ENCODE measurements at places on chromosomes 13 and 19. TPM values are rescaled to one million over a fixed set of nuclear protein-coding genes. Genes with fewer than 3 reads are reported as not detected.

- no peaks in the 10 kb centered on the region for H3K27me3 ChIP-seq
- no peaks in the 10 kb centered on the region for H3K36me3 ChIP-seq
- peaks cover 12% of the 10 kb centered on the region for H3K4me1 ChIP-seq
- H3K4me3 ChIP-seq: no peak overlapping the region
- no peak for DNase-seq
Observed at GRCh38 chr19:940591-941291, 14.9 kb downstream of the ARID3A start.

- no peaks in the 10 kb centered on the region for H3K27me3 ChIP-seq
- no peaks in the 10 kb centered on the region for H3K4me1 ChIP-seq
- no peak overlapping the region for H3K27ac ChIP-seq
- no peaks in the 10 kb centered on the region for H3K36me3 ChIP-seq
- H3K4me3 ChIP-seq: no peak overlapping the region
Observed at GRCh38 chr13:94414708-94415107, 64.8 kb downstream of the DCT start.

DNA sequence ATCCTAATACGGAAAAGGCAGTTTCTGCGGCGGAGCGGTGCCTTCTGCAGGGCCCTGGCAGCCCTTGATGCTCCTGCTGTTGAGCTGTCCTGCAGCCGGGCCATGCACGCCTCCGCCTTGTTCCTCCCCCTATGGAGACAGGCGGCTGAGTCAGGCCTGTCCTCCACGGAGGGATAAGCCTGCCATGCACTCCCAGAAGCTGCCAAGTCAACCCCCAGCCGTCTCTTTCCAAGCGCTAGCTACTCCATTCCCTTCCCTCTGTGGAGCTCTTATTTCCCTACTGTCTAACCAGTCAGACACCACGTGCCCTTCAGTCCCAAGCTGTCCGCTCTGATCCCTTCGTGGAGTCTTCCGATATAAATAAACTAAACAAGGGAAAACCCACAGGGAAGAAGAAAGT is 197.0 kb downstream of the COL4A1 start:
- peak; percentile 50 for DNase-seq
- H3K4me1 ChIP-seq: no peaks in the 10 kb centered on the region
- no peak overlapping the region for H3K4me3 ChIP-seq
- no peak overlapping the region for H3K27ac ChIP-seq
- H3K36me3 ChIP-seq: no peaks in the 10 kb centered on the region

DNA sequence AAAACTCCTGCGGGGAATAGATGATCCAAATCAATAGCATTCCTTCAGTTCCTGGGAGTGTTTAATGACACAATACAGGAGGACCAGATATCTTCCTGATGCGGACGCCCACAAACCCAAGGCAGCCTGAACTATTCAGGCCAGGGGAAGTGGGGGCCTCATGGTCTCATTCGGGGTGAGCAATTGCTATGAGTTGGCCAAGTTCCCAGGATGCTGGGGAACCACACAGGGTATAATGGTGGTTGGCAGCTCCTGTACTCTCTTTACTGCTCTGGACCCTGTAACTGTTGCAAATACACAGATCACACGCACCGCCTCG is 401.2 kb downstream of the IRS2 start:
- H3K27me3 ChIP-seq: no peaks in the 10 kb centered on the region
- H3K4me3 ChIP-seq: no peak overlapping the region

GRCh38 chr19:49356382-49356781 is 5.8 kb downstream of the TEAD2 start:
- DNase-seq: no peak
- H3K4me3 ChIP-seq: no peak overlapping the region
- no peaks in the 10 kb centered on the region for H3K36me3 ChIP-seq
- H3K27me3 ChIP-seq: no peaks in the 10 kb centered on the region

- H3K36me3 ChIP-seq: no peaks in the 10 kb centered on the region
- DNase-seq: no peak
- no peak overlapping the region for H3K4me3 ChIP-seq
- no peak overlapping the region for H3K27ac ChIP-seq
- H3K27me3 ChIP-seq: no peaks in the 10 kb centered on the region
- no peaks in the 10 kb centered on the region for H3K4me1 ChIP-seq
Observed at GRCh38 chr13:25217023-25217885, 45.2 kb upstream of the AMER2 start.

GRCh38 chr19:3548606-3549005 is 8.8 kb downstream of the MFSD12 start:
- H3K27me3 ChIP-seq: no peaks in the 10 kb centered on the region
- no peak overlapping the region for H3K27ac ChIP-seq
- H3K4me3 ChIP-seq: no peak overlapping the region
- DNase-seq: no peak

DNA sequence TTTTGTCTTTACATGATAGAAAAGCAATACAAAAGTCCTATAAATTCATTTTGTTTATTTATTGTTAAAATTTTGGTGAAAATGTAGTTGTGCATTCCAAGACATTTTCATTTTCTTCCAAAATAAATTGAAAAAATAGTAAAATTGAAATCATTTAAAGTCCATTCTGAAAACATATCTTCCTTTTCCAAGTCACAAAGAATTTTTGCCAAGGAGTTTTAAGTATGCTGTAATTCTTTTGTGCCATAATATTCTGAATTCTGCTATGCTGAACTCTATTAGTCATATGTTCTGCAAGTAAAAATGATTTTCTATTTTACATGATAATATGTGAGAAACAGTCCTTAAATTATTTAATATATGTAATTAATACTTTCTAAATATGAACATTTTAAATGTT is 879.6 kb upstream of the SLC10A2 start:
- no peak overlapping the region for H3K4me3 ChIP-seq
- no peak for DNase-seq
- H3K27ac ChIP-seq: no peak overlapping the region
- H3K27me3 ChIP-seq: no peaks in the 10 kb centered on the region
- H3K36me3 ChIP-seq: no peaks in the 10 kb centered on the region

DNA sequence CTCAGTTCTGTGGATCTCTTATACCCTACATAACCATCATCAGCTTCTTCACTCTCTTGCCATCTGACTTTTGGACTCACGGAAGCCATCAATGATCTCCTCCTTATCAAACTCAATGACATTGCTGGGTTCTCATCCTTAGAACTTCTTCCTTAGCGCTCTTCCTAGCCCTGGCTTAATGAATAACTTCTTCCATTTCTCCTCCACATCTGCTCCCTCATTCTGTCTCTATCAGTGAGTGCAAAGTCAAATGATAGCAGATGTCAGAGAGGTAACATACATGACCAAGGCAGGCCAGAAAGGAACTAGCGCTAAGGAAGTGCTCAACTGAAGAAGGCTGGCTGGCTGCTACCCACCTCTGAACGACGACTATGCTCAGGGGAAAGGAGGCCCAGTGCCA is 449.8 kb downstream of the COG6 start:
- no peaks in the 10 kb centered on the region for H3K36me3 ChIP-seq
- H3K4me1 ChIP-seq: no peaks in the 10 kb centered on the region
- H3K27me3 ChIP-seq: no peaks in the 10 kb centered on the region
- no peak overlapping the region for H3K4me3 ChIP-seq

GRCh38 chr19:29699861-29700260 is 15.2 kb downstream of the C19orf12 start:
- H3K4me3 ChIP-seq: no peak overlapping the region
- no peaks in the 10 kb centered on the region for H3K4me1 ChIP-seq
- H3K36me3 ChIP-seq: no peaks in the 10 kb centered on the region
- H3K27ac ChIP-seq: no peak overlapping the region
- H3K27me3 ChIP-seq: no peaks in the 10 kb centered on the region
- no peak for DNase-seq

- H3K27me3 ChIP-seq: no peaks in the 10 kb centered on the region
- no peaks in the 10 kb centered on the region for H3K4me1 ChIP-seq
- no peaks in the 10 kb centered on the region for H3K36me3 ChIP-seq
- no peak for DNase-seq
- H3K27ac ChIP-seq: no peak overlapping the region
- no peak overlapping the region for H3K4me3 ChIP-seq
Observed at GRCh38 chr13:91630946-91631345, 232.5 kb downstream of the GPC5 start.

- no peaks in the 10 kb centered on the region for H3K36me3 ChIP-seq
- H3K27ac ChIP-seq: peak overlapping the region; percentile 1
- peaks cover 39% of the 10 kb centered on the region for H3K4me1 ChIP-seq
- peak overlapping the region; percentile 27 for H3K4me3 ChIP-seq
- DNase-seq: peak; percentile 23
- H3K27me3 ChIP-seq: no peaks in the 10 kb centered on the region
Observed at GRCh38 chr19:3097442-3097871, 3.3 kb downstream of the GNA11 start.

- no peaks in the 10 kb centered on the region for H3K36me3 ChIP-seq
- H3K4me1 ChIP-seq: peaks cover 2% of the 10 kb centered on the region
- no peak overlapping the region for H3K4me3 ChIP-seq
- DNase-seq: no peak
- no peaks in the 10 kb centered on the region for H3K27me3 ChIP-seq
Observed at GRCh38 chr13:98983182-98983581, 5.3 kb upstream of the DOCK9 start.

DNA sequence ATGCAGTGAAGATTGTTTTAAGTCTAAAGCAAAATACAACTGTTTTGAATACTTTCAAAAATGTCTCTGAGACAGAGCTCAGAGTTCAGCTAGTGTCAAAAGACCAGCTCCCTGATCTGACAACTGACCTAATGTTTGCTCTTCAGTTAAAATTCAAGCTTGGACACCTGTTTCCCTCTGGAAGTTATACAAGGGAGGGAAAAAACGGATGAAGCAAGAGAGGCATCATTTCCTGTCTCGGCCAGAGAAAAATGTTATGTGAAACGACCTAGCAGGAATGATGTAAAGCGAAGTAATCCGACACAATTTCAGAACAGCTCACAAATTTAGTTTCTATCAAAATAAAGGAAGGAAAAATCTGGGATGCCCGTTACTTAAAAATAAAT is 59.4 kb downstream of the ZAR1L start:
- no peaks in the 10 kb centered on the region for H3K36me3 ChIP-seq
- no peak for DNase-seq
- H3K4me1 ChIP-seq: no peaks in the 10 kb centered on the region
- H3K27me3 ChIP-seq: no peaks in the 10 kb centered on the region
- no peak overlapping the region for H3K27ac ChIP-seq

GRCh38 chr19:38247734-38248268 is 8.4 kb downstream of the PPP1R14A start:
- no peaks in the 10 kb centered on the region for H3K27me3 ChIP-seq
- no peaks in the 10 kb centered on the region for H3K36me3 ChIP-seq
- no peak for DNase-seq
- H3K27ac ChIP-seq: no peak overlapping the region

DNA sequence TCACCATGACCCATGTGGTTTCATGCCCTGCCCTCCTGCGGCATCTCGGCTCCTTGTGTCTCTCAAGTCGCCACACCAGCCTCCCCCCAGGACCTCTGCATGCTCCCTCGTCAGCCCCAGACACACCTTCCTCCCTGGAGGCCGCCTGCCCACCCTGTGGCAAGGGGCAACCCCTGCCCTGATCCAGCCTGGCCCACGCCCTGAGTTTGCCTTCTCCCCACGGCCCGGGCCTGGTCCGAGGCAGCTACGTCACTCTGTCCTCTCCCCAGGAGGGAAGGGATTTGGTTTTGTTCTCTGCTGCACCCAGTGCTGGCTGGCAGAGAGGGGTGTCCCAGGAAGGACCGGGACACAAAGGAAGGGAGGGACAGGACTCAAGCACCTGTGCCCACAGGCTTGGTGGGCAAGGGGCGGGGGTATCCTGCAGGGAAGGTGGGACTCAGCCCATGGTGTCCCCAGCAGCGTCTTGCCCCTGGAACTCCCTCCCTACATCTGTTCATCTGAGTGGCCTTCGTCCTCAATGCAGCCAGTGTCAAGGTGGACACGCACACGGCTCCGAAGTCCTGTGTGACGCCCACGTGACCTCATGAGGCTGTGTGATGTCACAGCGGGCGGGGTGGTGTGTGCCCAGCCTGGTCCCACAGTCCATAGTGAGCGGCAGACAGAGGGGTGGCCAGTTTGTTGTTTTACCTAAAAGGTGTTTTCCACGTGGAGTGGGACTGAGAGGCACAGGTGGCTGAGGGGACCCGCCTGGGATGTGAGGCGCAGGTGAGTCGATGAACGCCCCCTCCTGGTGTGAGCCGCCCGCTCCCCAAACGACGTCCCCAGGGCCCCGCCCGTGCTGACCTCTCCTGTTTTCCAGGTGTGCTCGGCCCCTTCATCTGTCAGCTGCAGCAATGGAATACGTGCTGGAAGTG is at the start of gene TEX29:
TEX29 (plus strand) TSS at position 645 of the 914 bp plus-strand sequence; CDS start at position 894, 249 bp downstream.
- H3K4me1 ChIP-seq: no peaks in the 10 kb centered on the region
- no peak for DNase-seq
- no peak within 1 kb of the TSS for H3K4me3 ChIP-seq
- no peak within 1 kb of the TSS for H3K27ac ChIP-seq
- H3K36me3 ChIP-seq: no peaks in the 10 kb centered on the region

DNA sequence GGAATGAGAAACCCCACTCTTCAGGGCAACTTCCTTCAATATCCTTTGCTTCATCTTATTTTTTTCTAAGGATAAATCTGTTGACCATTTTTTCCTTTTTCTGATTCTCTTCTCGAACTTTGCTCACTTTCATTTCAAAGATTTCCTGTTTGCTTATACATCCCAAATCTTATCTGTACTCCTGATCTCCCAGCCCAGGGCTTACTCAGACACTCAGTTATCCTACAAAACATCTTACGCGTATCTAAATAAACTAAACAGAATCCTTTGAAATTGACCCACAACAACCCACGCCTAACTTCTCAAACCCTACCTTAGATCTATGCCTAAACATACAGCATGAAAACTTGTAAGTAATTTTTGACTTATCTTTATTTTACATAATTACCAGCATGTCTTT is 179.2 kb downstream of the ABCC4 start:
- no peaks in the 10 kb centered on the region for H3K36me3 ChIP-seq
- no peak for DNase-seq
- no peaks in the 10 kb centered on the region for H3K4me1 ChIP-seq
- H3K27ac ChIP-seq: no peak overlapping the region

DNA sequence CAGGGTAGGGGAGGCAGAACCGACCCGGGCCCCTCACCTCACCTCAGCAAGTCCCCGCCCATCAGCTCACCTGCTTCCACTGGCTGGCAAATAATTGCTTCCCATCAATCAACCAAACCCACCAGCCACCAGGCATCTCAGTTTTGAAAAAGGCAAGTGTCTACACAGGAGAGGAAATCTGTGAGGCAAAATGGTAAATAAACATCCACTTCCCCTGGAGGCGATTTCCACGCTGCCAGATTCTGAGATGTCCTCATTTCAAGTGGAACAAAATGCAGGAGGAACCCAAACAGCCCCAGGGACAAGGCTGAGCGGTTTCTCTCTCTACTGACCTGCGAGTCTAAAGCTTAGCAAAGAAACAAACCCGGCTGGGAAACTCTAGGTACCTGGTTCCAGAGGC is 117.5 kb downstream of the CRYL1 start:
- no peak overlapping the region for H3K27ac ChIP-seq
- no peak overlapping the region for H3K4me3 ChIP-seq
- H3K27me3 ChIP-seq: no peaks in the 10 kb centered on the region

- no peak for DNase-seq
- H3K36me3 ChIP-seq: no peaks in the 10 kb centered on the region
- H3K4me3 ChIP-seq: peak within 1 kb of the TSS; percentile 43
- H3K4me1 ChIP-seq: no peaks in the 10 kb centered on the region
Observed at GRCh38 chr13:71867131-71867814, at the start of gene DACH1. Gene DACH1 (minus strand): TSS chr13:71867204.

- H3K4me3 ChIP-seq: no peak overlapping the region
- no peak overlapping the region for H3K27ac ChIP-seq
- H3K4me1 ChIP-seq: no peaks in the 10 kb centered on the region
- no peaks in the 10 kb centered on the region for H3K36me3 ChIP-seq
- no peak for DNase-seq
Observed at GRCh38 chr19:33139165-33139564, 7.3 kb downstream of the WDR88 start.

Gene RFPL4A
- total RNA-seq: not detected

Gene SIAH3
- total RNA-seq: 2.3 TPM

Gene PRTN3
- total RNA-seq: not detected

Gene DCT
- total RNA-seq: 0.66 TPM

Gene RUBCNL
- total RNA-seq: 0.73 TPM

Gene PCP2
- total RNA-seq: not detected

Gene ZNF544
- 39.8 TPM for total RNA-seq
